ENCODE measurements at places on chromosomes 2 and 18.

GRCh38 chr18:8448130-8448529, 161.1 kb upstream of the RAB12 start:
- DNase-seq = no peak

- no peak for DNase-seq
Observed at GRCh38 chr2:31038385-31038784, 99.9 kb downstream of the GALNT14 start.

DNA sequence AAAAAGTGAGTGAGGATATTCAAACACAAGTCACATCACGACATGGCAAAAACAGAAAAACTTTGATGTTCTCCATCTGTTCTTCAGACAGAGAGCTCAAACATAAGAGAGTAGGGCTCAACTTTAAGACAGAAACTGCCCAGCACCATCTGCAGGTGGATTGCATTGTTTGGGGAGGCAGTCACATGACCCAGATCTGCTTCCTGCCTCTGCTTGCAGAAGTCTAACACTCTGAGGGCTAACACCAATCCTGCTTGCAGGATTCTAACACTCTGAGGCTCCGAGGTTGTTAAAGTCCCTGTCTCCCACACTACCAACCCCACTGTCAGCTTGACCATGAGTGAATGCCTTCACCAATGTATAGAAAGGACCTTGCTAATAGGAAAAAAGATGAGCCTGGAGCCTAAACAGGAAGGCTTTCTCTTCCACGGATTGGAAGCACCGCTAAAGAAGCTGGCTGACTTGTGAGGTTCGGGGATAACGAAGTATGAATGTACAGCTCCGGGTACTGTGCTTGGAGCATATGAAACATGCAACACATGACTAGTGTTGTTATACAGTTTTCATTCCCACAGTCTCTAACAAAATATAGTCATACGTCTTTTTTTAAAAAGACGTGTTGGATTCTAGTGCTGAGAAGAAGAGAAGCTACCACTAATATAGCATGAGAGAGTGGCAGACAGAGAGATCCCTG, 176.6 kb upstream of the CREB1 start:
- DNase-seq = no peak

GRCh38 chr2:240434728-240435456, 571 bp upstream of the GPC1 start:
- DNase-seq = no peak

DNA sequence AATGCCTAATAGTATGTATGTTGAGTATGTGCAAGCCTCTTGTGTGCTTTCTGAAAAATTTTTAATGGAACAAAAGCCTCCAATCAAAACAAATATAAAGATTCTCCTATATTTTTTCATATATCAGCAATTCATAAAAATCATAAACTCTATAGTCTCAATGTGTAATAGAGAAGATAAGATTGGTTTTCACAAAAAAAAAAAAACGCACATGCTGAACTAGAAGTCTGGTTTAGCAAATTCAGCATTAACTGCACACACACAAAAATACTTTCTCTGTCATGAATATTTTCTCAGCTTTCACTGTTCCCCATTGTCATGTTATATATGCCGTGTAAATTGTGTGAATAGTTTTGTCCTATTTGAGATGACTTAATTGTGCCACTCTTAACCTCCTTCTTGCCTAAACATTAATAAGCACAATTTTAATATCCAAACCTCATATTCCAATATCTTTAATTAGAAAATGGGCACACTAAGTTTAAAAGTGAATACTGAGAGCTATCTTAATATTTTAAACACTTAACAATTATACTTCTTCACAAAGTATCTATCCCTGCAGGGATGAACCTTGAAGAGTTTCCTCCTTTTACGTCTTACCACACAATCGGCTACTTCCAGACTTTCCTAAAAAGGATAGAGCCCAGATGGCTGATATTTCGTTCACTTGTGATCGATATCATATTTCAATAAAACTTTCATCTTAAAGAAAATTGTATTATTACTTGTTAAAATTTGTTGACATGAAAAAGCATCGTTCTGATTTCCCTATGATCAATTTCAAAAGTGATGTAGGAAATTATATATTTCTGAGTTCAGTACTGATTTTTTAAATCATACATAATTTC, 242.7 kb downstream of the TCF4 start:
- DNase-seq = no peak

DNA sequence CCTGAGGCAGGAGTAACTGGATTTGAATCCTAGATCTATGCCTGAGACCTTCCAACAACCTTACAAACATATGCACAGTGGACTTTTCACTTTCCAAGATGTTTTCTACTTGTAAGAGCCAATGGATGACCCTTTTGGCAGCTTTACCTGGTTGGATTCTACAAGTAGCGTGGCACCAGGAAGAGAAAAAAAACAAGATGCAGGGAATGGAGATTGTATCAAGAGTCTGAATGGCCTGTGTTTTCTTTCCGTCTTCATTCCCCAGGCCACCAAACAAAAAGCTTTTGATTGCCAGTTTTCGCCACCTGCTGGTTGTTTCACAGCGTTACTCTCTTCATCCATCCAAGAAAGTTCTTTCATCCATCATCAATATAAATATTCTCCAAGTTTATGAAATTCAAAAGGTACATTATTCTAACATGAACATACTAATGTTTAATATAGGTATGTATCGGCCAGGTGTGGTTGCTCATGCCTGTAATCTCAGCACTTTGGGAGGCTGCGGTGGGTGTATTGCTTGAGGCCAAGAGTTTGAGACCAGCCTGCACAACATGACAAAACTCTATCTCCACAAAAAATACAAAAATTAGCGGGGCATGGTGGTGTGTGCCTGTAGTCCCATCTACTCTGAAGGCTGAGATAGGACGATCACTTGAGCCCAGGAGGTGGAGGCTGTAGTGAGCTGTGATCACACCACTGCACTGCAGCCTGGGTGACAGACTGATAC, 3.5 kb upstream of the BCL2 start:
- DNase-seq = peak; percentile 49

DNA sequence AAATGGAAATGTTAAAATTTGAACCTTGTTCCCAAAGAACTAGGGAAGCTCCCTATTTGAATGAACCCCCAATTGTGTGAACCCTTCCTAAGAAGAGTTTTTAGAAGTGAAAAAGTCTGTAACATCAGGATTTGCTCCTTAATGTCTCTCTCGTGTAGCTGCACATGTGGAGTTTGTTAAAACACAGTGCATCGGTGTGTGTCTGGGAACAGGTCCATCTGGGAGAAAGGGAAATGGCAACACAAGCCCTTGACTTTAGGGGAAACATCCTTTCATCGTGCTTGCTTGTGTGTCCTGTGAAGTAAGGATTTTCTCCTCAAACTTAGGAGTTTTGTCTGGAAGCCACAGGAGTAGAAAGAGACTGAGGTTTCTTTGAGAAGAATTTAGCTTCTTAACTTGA, 203.9 kb downstream of the PRKCE start:
- no peak for DNase-seq

DNA sequence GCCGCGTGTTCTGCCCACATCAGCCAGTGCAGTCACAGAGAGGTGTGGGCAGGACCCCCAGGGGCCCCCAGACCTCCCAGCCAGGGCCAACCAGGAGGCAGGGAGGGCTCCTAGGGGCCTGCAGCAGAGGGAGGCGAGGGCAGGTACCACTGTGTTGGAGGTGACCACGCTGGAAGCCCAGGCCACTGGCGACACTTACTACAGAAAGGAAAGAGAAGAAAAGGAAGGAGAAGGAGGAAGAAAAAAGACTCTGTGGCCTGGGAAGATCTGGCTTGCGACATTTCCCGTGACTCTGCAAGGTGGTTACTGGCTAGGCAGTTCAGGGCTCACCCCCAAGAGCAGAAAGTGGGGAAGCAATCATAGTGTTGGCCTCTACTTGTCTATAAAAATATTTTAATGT, 98.1 kb upstream of the BCL2L11 start:
- no peak for DNase-seq

- DNase-seq = peak; percentile 44
Observed at GRCh38 chr2:64652231-64653108, 1.2 kb downstream of the SERTAD2 start.

DNA sequence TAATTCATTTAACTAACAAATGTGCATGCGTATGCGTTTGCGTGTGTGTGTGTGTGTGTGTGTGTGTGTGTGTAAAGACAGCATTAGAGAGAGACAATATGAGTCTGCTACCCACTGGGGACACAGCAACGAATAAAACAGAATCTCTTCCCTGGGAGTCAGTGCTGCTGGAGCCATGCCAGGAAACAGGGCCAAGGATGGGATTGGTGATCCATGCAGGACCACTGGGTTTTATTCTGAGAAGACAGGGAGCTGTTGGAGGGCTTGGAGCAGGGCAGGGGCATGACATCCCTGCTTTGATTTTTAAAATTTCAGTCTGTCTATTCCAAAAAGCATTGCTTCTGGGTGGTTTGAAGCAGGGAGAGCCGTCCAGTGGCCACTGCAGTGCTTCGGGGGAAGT, 62.9 kb downstream of the PDCL3 start:
- DNase-seq = no peak

- no peak for DNase-seq
Observed at GRCh38 chr2:152730591-152731333, 12.3 kb downstream of the ARL6IP6 start.

DNA sequence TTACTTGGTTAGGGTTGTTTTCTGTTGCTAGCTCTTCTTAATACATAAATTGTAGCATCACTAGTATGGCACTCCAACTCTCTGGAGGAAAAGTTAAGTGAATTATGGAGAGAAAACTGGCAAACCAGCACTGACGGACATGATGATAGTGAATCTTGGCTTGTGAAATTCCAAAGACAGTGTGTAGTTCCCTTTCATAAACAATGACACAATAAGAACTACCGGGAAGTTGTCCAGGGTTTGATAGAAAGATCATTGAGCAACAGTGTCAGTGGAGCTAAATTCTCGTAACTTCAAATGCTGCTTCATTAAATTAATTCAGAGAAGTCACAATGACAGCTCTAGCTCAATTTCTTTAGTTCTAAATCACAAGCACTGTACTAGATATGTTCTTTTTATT, 66.5 kb downstream of the RIT2 start:
- no peak for DNase-seq

- no peak for DNase-seq
Observed at GRCh38 chr18:12855916-12856315, 28.1 kb downstream of the PTPN2 start.

GRCh38 chr2:224171226-224171625, 132.1 kb upstream of the SERPINE2 start:
- DNase-seq = no peak

GRCh38 chr2:216519154-216519762, 20.6 kb downstream of the RPL37A start:
- DNase-seq = no peak

DNA sequence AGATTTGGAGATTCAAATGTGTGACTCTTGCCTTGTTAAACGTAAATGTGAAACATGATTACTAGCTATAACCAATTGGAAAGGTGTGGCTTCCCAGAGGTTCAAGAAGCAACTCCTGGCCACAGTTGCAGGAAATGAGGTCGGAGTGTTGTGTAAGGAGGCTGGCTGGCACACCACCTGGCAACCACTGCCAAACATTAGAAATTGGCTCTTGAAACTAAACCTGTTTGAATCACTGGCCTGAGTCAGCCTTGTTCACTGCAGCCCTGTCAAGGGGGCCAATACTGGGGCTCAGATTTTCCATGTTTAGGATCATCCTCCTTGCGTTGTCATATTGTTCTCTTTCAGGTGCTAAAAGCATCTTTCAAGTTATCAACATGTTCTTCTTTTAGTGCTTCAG, 206.3 kb downstream of the ARL6IP6 start:
- DNase-seq = no peak

GRCh38 chr18:48676756-48677368, 138.0 kb downstream of the CTIF start:
- peak; percentile 71 for DNase-seq

- DNase-seq = no peak
Observed at GRCh38 chr2:120818441-120818920, 82.8 kb downstream of the GLI2 start.

DNA sequence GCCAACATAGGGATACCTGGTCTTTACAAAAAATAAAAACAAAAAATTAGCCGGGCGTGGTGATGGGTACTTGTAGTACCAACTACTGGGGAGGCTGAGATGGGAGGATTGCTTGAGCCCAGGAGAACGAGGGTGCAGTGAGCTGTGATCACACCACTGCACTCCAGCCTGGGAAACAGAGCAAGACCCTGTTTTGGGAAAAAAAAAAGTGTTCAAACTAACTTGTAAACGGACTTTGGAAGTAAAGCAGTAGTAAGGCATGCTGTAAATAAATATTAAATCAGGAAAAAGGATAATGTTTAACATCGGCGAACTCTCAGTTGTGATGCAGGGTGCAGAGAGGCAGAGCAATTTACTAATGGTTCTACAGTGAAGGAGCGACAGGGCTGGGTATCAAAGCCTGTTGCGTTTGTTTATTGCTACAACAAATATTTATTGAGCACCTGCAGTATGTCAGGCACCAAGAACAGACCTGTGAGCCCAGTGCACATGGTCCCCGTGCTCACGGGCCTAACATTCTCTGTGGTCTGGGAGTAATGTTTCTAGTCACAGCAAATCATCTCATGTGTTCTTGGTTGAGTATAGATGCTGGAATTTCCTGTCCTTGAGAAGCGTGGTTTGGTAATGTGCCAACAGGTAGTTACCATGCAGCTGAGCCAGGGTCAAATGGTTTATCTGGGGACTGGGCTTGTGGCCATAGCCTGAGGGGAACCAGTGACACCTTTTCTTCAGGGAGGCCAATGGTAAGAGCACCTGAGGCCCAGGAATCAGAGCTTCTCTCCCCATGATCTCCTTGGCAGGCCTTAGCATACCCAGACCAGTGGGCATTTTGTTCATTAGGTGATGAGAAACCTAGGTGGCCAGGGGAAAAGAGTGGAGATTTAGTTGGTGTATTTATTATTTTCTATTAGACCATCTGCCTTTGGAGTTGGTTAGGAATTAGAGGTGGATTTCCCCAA, 27.9 kb upstream of the GREB1 start:
- DNase-seq = no peak

GRCh38 chr2:226066391-226066790, 666.9 kb downstream of the NYAP2 start:
- no peak for DNase-seq

DNA sequence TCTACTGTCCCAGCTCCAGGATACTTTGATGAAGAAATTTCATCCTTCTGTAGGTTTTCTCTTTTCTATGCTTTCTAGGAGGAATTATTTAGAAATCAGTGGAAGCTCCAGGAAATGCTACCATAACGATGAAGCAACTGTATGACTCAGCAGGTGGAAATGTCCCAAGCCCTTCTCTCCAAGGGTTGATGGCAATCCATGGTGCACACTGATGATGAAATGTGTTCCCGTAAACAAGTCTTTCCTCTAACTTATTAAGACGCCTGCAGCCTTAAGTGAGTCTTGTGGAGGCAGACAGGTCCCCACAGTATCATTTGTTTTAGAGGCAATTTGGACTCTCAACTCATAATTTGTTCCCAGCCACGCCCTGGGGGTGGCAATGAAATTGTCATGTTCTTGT, 777.6 kb upstream of the SOX11 start:
- DNase-seq = no peak

GRCh38 chr2:204900910-204901309, 355.6 kb downstream of the PARD3B start:
- peak; percentile 29 for DNase-seq

- DNase-seq = no peak
Observed at GRCh38 chr18:36610661-36611060, 218.1 kb downstream of the TPGS2 start.

GRCh38 chr2:10452956-10453904, 5.1 kb upstream of the ODC1 start:
- DNase-seq = no peak

- peak; percentile 61 for DNase-seq
Observed at GRCh38 chr2:174682007-174682577, 82.2 kb downstream of the CHRNA1 start.

Measured in HuH-7.5 (cell line).